Progenitor cell of endocrine pancreas (in vitro differentiated cells): ENCODE measurements at places on chromosomes 5 and 9. TPM values are rescaled to one million over a fixed set of nuclear protein-coding genes. Genes with fewer than 3 reads are reported as not detected.

SPINK1 gene
- total RNA-seq: 3,409 and 3,546 TPM in 2 replicates

PCDHGB5 gene
- total RNA-seq: 4.0 and 4.2 TPM in 2 replicates

GPX3 gene
- total RNA-seq: 28.2 and 34.1 TPM in 2 replicates

MYO10 gene
- 81.6 and 88.0 TPM in 2 replicates for total RNA-seq

FSTL4 gene
- 2.4 and 3.2 TPM in 2 replicates for total RNA-seq

TIFAB gene
- not detected in 2 replicates for total RNA-seq

SGCD gene
- total RNA-seq: 5.5 and 5.9 TPM in 2 replicates

GRAMD2B gene
- total RNA-seq: 21.6 and 32.1 TPM in 2 replicates

CAMK2A gene
- not detected in 2 replicates for total RNA-seq
